ENCODE measurements at places on chromosomes 4 and X. TPM values are rescaled to one million over a fixed set of nuclear protein-coding genes. Genes with fewer than 3 reads are reported as not detected.

DNA sequence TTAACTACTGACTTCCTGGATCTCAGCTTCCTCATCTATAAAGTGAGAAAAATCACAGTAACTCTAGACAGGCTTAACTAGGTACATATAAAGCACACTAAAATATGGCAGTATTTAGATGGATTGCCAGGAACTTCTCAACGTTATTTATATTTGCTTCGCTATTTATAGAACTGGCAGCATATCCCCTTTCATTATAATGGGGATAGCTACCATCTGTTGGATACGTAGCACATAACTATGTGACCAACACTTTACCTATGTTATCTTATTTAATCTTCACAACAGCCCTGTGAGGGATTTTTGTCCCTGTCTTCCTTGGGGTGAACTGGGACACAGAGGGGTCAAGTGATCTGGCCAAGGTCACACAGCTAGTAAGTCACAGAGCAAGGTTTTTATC is 64.6 kb downstream of the ENPEP start:
- no peak for DNase-seq
- no peaks in the 10 kb centered on the region for H3K4me1 ChIP-seq
- no peak overlapping the region for H3K27ac ChIP-seq
- H3K27me3 ChIP-seq = no peaks in the 10 kb centered on the region

DNA sequence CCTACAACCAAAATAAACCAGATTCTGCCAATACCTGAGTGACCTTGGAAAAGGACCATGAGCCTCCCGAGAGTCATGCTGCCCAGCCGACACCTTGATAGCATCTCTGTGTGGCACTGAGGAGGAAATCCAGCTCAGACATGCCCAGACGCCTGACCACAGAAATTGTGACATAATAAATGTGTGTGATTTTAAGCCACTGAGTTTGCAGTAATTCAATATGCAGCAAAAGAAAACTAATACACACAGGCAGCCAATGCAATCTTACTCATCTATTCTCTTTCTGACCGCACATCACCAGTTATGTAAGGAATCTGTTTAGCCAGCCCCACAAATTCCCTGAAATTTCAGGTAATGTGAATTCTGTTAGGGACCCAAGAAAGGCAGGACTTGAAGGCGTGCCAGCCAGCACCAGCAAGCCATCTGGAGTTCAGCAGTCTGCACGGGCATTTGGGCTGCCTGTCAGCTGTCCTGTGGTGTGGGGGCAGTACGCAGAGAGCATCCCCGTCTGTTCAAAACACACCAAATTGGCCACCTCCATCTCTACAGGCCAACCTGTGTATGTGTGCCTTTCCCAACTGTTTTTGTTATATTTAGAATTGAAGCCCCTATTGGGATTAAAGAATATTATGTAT is 176.4 kb downstream of the NLGN4X start:
- H3K27ac ChIP-seq = no peak overlapping the region
- no peaks in the 10 kb centered on the region for H3K27me3 ChIP-seq
- DNase-seq = no peak
- no peaks in the 10 kb centered on the region for H3K4me1 ChIP-seq
- H3K4me3 ChIP-seq = no peak overlapping the region

DNA sequence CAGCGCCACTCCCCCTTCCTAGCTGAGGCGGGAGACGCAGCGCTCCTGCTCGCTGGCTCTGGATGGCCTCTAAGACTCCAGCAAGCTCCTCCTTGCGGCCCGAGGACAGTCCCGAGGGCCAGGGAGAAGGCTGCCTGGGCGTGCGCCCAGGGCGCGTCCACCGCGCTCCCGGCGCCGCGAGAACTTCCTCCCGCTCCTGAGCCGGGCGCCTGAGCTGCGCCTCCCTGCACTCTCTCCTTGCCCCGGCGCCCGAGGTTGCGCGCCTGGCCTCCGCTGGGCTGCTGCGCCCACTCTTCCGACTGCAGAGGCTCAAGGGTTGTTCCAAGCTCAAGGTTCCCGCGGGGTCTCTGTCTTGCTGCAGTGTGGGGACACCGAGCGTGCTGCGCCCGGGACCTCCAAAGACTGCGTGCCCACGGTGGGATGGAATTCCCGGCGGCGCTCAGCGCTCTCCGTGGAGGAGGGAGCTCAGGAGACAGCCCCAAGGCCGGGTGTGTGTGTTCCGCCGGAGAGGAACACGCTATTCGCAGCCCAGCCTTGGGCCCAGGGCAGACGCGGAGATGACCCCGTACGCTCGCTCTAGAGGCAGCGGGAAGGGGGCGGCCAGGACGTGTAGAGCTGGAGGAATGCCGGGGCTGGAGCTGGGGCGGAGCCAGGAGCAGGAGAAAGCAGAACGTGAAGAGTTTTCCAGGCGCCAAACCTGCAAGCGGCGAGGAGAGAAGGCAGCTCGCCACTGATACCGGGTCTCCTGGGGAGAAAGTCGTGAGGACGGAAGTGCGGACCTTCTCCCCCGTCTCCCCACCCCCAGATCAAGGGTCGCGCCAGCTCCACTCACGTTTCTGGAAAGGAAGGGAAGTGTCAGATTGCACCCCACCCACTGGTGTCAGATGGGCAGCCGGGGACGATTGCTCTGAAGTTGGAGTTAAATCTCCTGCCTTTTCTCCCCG is at the start of gene ARHGAP6:
TSS of gene ARHGAP6 (minus strand) at position 753 of the 944 bp plus-strand sequence. CDS start 1,092 bp downstream, outside the sequence.
- no peak within 1 kb of the TSS for H3K4me3 ChIP-seq
- no peak within 1 kb of the TSS for H3K27ac ChIP-seq
- H3K4me1 ChIP-seq = no peaks in the 10 kb centered on the region
- no peak for DNase-seq
- no peaks in the 10 kb centered on the region for H3K27me3 ChIP-seq

DNA sequence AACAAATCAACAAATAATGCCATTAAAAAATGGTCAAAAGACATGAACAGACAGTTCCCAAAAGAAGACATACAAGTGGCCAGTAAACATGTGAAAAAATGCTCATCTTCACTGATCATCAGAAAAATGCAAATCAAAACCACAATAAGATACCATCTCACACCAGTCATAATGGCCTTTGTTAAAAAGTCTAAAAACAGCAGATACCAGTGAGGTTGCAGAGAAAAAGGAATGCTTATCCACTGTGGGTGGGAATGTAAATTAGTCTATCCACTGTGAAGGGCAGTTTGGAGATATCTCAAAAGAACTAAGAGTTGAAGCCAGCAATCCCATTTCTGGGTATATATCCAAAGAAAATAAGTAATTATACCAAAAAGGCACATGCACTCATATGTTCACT is 668.1 kb upstream of the CPEB2 start:
- no peaks in the 10 kb centered on the region for H3K36me3 ChIP-seq
- H3K27me3 ChIP-seq = no peaks in the 10 kb centered on the region
- H3K4me3 ChIP-seq = no peak overlapping the region
- H3K4me1 ChIP-seq = no peaks in the 10 kb centered on the region
- no peak for DNase-seq

GRCh38 chr4:176839656-176840055 is 46.9 kb upstream of the VEGFC start:
- no peaks in the 10 kb centered on the region for H3K27me3 ChIP-seq
- no peak overlapping the region for H3K27ac ChIP-seq
- H3K4me3 ChIP-seq = no peak overlapping the region
- H3K36me3 ChIP-seq = no peaks in the 10 kb centered on the region
- H3K4me1 ChIP-seq = no peaks in the 10 kb centered on the region

GRCh38 chr4:74447636-74448233 is 2.8 kb downstream of the AREG start:
- H3K27ac ChIP-seq = no peak overlapping the region
- H3K4me1 ChIP-seq = peaks cover 6% of the 10 kb centered on the region
- no peaks in the 10 kb centered on the region for H3K36me3 ChIP-seq

DNA sequence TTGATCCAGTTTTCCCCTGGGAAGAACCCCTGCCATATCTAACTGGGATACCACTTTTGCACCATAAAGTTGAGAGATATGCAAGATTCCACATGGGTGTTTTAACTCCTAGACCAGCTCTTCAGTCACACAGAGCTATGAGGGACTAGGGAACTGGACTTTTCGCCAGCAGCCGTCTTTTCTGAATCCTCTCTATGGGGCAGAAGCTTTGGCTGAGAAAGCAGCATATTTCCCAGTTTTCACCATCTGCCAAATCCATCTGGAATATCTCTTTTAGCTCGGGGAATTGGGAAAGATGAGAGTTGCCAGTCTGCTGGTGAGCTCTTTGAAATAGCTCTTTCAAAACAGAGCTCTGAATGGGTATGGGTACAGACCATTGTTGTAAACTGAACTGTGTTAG is 20.9 kb downstream of the APOOL start:
- no peak overlapping the region for H3K4me3 ChIP-seq
- no peaks in the 10 kb centered on the region for H3K36me3 ChIP-seq
- DNase-seq = no peak

The PPP1R2C gene
- not detected for total RNA-seq

All from naive thymus-derived CD4-positive, alpha-beta T cell (primary cell).